AML-193 (cell line): ENCODE measurements at places on chromosomes 12 and 14.

GRCh38 chr12:41459906-41460214 is 271.7 kb downstream of the PDZRN4 start:
- no peak for DNase-seq

DNA sequence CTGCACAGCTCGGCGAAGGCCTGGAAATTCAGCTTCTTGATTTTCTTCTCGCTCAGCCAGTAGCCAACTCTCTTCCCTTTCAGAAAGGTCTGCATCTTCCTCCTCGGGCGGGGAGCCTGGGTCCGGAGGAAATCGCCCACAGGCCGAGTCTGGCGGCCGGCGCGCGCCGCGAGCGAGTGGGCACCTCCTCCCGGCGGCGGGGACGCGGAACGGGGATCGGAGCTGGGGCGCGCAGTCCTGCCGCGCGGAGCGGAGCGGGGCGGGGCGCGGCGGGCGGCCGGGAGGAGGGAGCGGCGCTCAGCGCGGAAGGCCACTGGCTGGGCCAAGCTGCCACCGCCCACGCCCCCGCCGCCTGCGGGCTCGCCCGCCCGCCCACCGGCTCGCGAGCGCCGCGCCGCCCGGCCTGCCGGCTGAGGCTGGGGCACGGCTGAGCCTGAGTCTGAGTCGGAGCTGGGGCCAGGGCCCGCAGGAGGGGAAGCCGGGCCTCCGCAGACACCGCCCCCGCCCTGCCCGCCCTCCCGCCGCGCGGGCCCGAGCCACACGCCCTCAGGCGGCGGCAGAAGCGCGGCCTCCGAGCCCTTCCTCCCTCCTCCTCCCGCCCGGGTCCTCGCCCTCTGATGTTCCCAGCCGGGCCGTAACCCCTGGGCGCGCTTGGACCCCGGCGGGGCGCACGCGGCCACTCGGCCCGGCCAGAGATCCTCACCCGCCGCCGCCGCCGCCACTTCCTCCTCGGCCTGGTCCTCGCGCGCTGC is 480 bp downstream of the ITPK1 start:
- peak; percentile 72 for DNase-seq

DNA sequence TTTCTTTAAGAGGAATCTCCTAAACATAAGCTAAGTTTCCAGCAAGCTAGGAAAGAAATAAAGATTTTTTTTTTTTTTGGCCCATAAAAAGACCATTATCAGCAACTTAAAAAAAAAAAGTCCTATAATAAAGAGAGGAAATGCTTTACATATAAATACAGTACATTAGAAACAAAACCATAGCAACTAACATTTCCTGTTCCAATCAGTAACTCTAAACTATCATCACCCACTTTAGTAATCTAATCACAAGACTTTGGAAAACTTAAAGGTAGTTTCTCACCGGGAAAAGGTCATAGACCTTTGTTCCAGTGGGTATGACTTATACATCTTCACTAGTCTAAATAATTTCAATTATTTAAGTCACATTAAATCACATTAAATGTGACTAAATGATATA is 11.1 kb downstream of the SPTSSA start:
- DNase-seq, result no peak

- DNase-seq, result no peak
Observed at GRCh38 chr12:107332743-107333142, 239.4 kb upstream of the CRY1 start.

DNA sequence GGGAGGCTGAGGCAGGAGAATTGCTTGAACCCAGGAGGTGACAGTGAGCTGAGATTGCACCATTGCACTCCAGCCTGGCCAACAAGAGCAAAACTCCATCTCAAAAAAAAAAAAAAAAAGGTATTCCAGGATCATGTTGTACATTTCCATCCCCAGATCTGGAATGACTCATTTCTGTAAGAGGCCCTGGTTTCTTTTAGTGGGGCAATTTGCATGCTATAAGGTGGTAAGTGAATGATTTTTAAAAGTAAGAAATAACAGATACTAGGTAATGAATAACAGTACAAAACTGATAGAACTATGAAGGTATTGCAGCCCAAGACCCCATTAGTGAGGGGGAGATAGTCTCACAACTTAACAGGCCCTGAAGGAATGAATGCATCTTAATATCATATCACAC is 17.7 kb upstream of the ADCK1 start:
- no peak for DNase-seq

GRCh38 chr12:48901278-48901677 is 24.0 kb downstream of the FKBP11 start:
- no peak for DNase-seq

- DNase-seq, result no peak
Observed at GRCh38 chr14:98928418-98928817, 343.6 kb downstream of the BCL11B start.

DNA sequence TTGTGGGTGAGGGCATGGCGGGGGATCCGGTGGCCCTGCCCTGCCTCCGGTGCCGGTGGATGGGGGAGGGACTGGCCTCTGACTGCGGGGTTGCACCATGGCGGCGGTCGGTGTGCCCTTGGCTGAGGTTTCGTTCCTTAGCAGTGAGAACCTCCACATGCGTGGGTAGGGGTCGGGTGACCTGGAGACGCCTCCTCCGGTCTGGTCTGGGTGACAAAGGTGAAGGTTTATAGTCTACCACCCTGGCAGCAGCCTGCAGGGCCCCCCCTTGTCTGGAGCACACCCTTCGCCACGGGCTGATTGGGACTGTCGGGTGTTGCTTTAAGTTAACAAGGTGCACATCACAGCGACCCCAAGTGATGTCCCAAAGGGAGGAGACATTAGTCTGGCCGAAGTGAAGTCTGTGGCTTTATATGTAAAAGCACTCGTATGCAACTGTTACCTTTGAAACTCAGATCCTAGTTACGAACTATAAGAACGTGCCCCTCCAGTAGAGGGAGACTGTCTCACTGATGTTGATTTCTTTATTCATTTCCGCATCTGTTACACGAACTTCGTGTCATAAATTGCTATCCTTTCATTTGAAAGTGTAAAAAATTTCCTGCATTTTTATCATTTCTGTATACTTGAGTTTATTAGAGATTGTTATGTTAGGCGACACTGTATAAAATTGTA is 74.4 kb downstream of the WDR20 start:
- no peak for DNase-seq
